ENCODE measurements at places on chromosomes 16 and 17. TPM values are rescaled to one million over a fixed set of nuclear protein-coding genes. Genes with fewer than 3 reads are reported as not detected.

C17orf50 gene
- 0.04 TPM for polyA plus RNA-seq

CAPNS2 gene
- 0.09 TPM for polyA plus RNA-seq

UMOD gene
- polyA plus RNA-seq = not detected

IL21R gene
- polyA plus RNA-seq = 0.39 TPM

SMPD3 gene
- 49.4 TPM for polyA plus RNA-seq

CNTNAP1 gene
- polyA plus RNA-seq = 7.5 TPM

SBK1 gene
- 3.2 TPM for polyA plus RNA-seq

FNDC8 gene
- 0.07 TPM for polyA plus RNA-seq

AMZ2 gene
- 45.9 TPM for polyA plus RNA-seq

TEX19 gene
- polyA plus RNA-seq = not detected

USP43 gene
- 4.7 TPM for polyA plus RNA-seq

PRSS8 gene
- polyA plus RNA-seq = 252 TPM

TPSG1 gene
- 25.4 TPM for polyA plus RNA-seq

GRCh38 chr16:53933407-53933806, 229.5 kb downstream of the FTO start:
- no peak for DNase-seq

DNA sequence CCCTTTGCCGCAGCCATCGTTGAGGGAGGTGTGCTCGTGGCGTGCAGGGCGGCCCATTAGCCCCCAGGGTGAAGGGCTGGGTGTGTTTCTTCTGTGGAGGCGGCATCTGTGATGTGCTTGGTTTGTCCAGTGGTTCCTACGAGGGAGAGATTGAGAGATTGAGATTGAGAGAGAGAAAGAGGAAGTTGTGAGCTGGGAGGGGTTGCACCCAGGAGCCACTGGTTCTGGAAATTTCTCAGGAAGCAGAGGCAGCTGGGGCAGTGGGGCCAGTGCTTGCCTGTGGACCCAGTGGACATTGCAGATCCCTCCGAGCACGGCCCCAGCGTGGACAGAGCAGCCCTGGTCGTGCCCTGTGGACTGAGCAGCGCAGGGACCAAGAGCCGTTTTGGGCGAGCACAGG, 72.0 kb upstream of the ZNF750 start:
- DNase-seq = no peak

GRCh38 chr16:67544844-67545664, 16.4 kb downstream of the RIPOR1 start:
- DNase-seq = peak; percentile 1

DNA sequence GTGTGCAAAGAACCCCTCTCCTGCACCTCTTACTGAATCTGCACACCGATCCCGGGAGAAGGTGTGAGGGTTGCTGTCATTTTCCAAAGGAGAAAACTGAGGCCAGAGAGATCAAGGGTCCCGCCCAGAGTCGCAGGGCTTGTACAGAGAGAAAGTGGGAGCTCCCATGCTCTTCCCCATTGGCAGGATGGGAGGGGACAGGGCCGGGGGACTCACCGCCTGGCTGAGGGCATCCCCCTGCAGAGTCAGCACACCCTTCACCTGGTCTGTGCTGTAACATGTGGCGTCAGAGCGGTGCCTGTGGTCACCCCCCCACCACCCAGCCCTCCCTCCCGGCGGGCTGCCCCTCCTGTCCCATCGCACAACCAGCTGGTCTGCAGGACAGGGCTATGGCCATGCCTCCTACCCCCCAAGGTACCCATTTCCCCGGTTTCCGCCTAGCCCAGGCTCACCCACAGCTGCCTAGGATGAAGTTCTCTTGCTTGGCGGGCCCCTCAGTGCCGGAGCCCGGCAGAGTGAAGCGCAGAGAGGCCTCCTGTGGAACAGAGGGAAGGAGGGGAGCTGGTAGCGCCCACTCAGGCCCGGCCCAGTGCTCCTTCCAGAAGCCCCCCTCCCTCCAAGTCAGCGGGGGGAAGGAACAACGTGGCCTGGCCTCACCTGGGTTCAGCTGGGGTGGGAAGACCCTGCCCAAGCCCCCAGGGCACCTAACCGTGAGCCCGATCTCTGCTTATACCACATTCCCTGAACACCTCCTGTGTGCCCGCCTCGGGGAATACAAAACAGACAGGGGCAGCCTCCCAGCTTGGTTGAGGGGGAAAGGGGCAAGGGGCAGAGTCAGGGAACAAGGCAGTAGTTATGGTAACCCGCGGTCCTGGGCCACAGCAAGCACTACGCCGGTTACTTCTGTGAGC, 1.1 kb downstream of the ROGDI start:
- DNase-seq = no peak

GRCh38 chr17:73754886-73755400, 110.7 kb upstream of the SDK2 start:
- DNase-seq = no peak

- no peak for DNase-seq
Measured at GRCh38 chr16:28193530-28194423, 18.0 kb downstream of the XPO6 start.

DNA sequence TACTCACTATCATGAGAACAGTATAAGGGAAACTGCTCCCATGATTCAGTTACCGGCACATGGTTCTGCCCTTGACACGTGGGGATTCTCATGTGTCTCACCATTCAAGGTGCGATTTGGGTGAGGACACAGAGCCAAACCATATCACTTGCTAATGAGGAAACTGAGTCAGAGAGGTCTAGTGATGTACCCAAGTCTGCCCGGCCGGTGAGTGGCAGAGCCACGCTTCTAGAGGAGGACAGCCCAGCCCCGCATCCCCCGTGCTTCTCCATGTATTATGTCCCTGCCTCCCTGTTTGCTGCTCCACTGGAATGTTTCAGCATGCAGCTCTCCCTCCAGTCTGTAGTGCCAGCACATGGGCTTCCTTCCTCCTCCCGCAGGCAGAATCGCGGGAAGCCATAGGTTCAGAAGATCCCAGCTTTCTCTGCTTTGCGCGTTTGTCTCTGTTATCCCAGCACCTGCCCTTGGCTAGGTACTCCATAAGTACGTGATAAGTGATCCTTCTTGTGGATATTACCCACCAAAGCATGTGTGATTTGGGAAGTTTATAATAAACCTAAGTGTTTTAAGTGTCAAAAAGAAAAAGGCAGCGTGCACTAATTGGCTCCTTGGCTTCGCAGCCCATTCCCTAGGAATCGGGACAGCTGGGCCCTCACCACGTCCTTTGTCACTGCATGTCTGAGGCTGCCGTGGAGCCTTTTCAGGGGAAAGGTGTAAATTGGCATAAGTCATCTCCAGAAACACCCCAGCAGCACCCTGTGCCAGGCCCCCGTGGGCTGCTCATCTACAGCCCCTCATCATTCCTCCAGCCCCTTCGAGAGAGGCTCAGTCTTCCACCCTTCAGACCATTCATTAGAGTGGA, 103.8 kb downstream of the CLEC16A start:
- DNase-seq = no peak

GRCh38 chr16:61057635-61058034, 978.6 kb downstream of the CDH8 start:
- DNase-seq = no peak

GRCh38 chr17:46733837-46734475, 84.5 kb downstream of the WNT3 start:
- no peak for DNase-seq

DNA sequence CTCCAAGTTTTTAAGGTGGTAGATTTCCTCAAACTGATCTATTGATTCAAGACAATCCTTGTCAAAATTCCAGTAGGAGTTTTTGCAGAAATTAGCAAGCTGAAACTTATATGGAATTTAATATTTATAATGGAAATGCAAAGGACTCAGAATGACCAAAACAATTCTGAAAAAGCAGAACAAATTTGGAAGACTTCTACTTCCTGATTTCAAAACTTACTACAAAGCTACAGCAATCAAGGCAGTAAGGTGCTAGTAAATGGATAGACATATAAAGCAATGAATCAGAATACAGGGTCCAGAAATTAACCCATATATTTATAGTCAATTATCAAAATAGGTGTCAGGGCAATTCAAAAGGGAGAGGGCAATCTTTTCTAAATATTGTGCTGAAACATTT, 11.8 kb upstream of the IL21R start:
- DNase-seq = no peak

GRCh38 chr17:37344519-37344918, 31.3 kb upstream of the C17orf78 start:
- DNase-seq = no peak

GRCh38 chr17:43810226-43810715, 22.7 kb downstream of the MPP3 start:
- no peak for DNase-seq

DNA sequence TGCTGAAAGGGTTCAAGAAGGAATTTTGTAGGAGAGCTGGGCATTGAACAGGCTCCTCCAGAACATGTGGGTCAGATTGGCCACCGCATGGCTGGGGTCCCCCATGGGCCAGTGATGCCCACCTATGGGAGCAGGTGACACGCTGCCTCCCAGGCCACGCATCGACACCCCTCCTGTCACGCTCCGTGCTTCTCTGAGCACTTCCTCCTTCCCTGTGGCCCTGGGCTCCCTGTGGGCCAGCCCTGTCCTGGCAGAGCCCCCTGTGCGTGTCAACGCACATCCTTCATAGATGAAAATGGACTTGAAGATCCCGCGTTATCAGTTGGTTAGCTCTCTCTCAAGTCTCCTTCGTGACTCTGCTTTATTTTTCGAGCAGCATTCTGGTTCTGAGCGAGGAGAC, 160.3 kb downstream of the RPTOR start:
- no peak for DNase-seq

DNA sequence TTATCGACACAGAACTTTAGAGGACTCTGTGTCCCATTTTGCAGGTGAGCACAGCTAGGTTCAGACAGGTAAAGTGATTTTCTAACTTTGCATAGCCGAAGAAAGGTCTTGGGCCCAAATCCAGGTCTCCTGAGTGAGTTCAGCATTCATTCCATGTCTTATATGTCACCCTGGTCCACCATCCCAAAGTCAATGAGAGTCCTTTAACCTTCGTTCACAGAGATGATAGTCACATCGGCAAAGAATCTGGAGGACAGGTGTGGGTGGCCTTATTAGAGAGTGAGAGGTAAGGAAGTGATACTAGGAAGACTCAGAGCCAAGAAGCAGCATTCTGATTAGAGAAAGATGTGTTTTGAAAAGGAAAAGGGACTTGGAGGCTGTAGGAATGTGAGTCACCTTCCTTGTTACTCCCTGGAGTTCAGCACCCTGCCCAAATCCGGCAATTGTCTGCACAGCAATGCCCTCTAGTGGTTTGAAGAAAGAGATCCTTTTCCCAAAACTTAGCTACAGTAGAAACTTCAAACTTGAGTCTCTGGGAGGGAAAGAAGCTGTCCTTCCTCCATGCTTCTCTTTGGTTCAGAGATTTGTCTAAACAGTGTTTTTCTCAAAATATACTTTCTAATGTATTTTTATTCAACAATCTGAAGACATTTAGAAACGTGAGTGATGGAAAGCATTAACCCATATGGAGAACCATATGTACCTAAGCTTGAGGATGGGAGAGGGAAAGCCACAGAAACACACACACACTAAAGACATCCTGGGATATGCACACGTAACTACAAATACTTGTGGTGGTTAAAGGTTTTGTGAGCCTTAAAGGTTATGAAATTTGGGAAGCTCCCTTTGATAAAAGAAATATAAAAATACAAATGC, 96.4 kb upstream of the SHISA6 start:
- DNase-seq = peak; percentile 9

DNA sequence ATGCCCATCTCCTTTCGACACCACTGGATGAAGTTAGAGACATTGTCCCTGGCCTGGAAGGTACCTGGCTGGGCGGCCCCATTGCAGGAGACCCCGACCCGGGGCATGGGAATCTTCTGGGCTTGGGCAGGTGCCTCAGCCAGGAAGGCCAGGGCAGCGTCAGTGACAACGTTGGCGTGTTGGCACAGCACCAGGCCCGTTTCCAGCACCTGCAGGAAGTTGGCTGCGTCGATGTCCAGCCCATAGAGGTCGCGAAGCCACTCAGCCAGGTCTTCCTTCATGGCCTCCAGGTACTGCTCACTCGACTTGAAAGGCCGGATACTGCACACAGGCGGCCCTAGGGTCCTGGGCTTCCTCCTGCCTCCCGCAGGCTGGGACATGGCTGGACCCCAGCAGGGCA, 568 bp downstream of the GAS2L2 start:
- no peak for DNase-seq

GRCh38 chr17:48215583-48216139, 108.1 kb downstream of the SNX11 start:
- DNase-seq = peak; percentile 20

DNA sequence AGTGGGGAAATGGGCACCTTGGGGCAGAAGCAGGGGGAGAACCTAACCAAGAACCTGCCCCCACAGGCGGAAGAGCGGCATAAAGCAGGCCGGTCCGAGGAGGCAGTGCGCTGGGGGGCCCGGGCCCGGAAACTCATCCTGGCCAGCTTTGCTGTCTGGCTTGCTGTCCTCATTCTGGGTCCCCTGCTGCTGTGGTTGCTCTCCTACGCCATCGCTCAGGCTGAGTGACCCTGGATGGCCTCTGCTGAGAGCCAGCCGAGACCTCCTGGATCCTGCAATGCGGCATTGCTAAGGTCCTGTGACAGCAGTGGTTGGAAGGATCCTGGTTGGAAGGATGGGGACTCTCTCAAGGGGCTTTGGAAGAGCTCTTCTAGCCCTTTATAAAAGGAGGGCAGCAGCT, 4.5 kb upstream of the PHKG2 start:
- DNase-seq = no peak

GRCh38 chr16:80066805-80067580, 466.5 kb upstream of the MAF start:
- no peak for DNase-seq

- DNase-seq = no peak
Measured at GRCh38 chr17:60554377-60554788, 28.3 kb upstream of the APPBP2 start.

DNA sequence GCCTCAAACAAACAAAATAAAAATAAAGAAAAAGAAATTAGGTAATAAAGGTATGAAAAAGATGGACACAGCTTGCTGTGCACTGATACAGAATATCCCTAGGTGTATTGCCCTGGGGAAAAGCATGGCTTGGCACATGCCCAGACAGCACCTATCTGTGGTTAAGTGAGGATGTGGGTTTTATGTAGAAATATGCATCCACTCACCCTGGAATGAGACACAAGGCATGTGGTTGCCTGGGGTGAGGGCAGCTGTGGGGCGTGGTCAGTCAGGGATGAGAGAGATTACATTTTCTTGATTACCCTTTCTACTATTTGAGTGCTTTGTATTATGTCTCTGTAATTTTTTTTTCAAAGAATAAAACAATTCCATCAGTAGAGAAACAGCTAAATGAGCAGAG, 6.9 kb downstream of the PLLP start:
- no peak for DNase-seq
